ENCODE measurements at places on chromosomes 7 and 10.

GRCh38 chr10:124063750-124064603 lies 29.4 kb downstream of the CHST15 start:
- no peak for DNase-seq

- DNase-seq: no peak
Measured at GRCh38 chr7:71618278-71618677, 486.3 kb downstream of the GALNT17 start.

GRCh38 chr7:88363249-88363648 lies 56.6 kb upstream of the STEAP4 start:
- DNase-seq: no peak

GRCh38 chr7:68629-69028 lies 123.7 kb upstream of the FAM20C start:
- DNase-seq: no peak

GRCh38 chr7:1562116-1562515 lies 6.1 kb upstream of the TMEM184A start:
- DNase-seq: peak; percentile 55

DNA sequence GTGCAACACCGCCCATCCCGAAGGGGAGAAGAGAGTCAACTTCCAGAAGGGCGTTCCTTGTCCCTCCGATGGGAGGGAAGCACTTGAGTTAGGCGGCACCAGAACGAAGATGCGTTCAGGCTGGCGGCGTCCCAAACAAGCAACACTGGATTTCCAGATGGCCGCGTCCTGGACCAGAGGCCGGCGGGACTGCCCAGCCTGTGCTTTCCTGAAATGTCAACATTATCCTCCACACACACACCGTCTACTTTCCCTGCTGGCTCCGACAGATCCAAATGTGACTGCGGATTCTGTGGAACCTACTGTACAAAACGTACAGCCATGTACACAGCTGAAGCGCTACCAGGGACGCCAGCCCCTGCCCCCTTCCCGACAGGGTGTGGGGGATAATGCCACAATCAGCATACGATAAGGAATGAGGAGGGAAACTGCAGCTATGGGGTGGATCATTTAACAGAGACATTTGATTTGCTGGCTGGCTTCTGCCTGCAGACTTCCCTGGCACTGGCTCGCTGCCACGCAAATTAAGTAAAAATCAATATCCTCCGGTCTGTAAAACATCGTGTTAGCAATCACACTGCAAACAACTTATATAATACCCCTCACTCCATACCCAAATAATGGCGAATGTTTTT lies 82.1 kb downstream of the ZRANB1 start:
- DNase-seq: peak; percentile 67

DNA sequence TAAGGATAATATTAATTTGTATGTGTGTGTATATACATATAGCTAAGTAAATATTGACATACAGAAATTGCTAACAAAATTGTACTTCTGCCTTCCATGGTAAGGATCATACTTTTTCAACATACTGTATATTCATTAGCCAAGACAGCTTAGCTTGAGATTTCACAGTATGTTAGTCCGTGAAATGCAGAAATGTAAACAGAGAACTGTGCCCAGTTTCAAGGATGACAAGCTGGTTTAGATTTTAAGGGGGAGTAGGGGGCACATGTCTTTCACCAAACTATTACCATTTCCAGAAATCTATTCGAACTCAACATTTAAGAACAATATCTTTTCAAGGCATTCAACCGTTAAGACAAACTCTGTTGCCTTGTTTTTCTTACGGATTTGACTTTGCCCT lies 182.2 kb downstream of the SORCS1 start:
- peak; percentile 64 for DNase-seq

DNA sequence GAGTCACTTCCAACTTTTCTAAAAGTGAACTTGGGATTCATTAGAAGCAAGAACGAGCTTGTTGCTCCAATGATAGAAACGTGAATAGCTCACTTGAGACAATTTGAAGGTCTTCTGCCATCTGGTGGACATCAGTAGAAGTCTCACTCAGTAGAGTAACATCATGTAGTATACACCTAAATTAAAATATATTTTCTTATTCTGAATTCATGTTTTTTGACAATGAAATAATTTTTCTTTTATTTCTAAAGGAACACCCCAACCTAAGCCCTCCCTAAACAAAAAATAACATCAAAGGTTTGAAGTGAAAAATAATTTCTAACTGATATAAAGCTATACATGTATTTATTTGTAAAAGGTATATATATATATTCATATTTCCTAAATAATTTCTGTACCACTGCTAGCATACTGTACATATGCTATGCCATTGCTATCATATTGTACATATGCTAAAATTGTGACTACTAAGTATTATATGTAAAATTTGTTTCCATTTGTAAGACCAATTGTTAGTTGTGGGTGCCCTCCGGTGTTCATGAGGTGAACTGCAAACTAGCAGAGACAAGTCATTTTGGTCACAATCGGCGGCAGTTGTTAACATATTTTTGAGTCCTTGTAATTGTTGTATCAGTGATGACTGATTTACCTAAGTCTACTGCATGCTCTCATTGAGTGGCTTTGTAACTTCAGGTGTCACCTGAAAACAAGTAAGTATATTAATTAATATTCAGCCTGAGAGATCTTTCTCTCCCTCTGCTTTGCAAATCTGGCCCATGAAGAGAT lies 121.9 kb downstream of the PTPRZ1 start:
- peak; percentile 88 for DNase-seq

DNA sequence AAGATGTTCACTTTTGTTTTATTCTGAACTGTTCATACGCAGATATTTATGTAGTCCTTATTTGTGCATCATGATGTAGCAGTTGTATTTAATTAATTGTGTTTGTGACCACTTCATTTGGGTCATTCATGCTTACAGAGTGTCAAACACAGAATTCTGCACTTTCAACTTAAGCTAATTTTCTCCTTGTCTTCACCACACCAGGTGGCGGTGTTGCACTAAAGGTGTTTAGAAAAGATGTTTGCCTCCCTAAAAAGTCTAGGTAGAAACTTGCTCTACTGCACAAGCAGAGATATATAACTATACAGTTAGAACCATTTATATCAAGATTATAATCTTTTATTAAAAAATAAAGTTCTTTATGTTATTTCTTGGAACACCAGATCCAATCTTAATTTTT lies 1.3 kb upstream of the TAS2R38 start:
- DNase-seq: peak; percentile 4

- no peak for DNase-seq
Measured at GRCh38 chr7:73681031-73681430, 2.2 kb downstream of the DNAJC30 start.

DNA sequence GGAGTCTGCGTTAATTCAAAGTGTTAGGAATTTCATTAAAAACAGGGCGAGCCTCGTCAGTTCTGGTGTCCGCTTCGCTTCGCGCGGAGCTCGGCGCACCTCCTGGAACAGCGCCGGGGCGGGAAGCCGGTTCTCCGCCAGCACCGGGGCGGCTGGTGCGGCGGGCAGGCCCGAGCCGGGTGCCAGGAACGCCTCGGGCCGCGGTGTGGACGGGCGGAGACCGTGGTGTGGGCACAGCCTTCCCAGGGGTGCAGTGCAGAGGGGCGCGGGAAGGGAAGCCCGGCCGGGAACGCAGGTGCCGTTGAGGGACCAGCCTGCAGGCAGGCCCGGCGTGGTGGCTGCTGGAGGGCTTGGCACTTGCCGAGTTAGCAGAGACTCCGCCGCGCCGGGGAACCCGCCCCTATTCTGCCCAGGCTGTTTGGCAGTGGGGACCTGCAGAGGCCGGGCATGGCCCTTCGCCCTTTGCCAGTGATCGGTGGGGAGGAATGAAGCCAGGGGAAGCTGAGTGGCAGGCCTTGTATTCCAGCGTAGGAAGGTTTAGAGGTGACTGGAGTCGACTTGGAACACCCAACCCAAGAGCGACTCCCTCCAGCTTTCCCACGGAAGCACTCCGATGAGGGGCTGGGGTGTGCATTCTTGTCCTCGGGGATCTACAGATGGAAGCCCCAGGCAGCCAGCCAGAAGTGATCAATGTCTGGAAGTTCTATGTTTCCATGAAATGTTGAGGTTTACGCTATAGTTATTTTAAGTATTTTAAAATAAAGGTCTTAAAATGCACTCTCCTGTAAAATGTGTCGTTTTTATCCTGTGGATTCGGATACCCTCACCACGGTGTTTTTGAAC lies 945 bp upstream of the RHEB start:
- peak; percentile 73 for DNase-seq

DNA sequence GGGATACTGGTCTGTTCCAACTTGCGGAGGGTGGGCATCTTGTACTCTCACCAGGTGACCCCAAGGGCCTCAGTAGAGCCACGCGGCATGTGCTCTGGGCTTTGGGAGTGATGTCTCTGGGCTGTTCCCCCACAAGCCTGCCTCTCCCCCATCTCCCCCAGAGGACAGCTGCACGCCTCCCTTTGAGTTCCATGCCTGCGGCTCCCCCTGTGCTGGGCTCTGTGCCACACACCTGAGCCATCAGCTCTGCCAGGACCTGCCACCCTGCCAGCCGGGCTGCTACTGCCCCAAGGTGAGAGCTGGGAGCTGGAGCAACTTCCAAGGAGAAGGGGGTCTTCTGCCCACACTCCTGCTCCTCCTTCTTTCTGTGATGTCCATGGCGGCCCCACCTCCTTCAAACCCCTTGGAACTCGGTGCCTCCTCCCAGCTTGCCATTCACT lies 15.0 kb upstream of the ZNF862 start:
- no peak for DNase-seq

DNA sequence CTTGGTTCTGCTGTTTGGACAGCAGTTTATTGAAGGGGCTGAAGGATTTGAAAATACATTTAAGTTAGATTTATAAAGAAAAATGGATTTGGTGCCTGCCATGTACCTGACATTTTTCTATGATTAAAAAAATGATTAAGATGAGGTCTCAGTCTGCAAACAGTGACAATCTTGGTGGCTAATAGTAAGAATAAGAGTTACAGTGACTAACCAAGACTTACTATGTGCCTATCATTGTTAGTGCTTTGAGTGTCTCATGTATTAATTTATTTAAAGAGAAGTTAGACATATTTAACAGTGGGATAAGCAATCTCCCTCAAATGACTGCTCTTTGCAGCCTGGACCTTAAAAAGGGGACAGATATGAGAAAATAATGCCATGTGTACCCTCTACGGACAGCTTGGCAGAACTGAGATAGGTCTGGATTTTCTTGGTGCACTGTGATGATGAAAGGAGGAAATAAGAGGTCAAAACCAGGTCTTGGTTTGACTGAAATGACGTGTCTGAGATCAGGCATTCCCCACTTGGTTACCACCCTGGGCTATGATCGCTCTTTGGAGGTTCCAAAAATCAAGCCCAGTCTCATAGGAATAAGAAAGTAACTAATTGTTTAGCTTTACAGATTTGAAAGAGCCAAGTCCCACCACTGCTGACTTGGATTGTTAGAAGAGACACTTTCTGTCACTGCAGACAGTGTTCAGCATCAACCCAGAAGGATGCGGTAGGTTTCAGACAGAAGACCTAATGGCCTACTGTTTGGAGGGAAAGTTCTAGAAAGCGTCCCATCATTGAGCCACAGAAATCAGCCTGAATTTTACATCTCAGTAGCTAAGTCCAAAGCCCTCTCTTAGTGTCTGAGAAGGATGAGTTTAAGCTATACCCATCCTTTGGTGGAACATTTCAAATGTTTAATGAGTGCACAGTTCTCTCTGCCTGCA lies 2.1 kb downstream of the CASP7 start:
- DNase-seq: no peak

DNA sequence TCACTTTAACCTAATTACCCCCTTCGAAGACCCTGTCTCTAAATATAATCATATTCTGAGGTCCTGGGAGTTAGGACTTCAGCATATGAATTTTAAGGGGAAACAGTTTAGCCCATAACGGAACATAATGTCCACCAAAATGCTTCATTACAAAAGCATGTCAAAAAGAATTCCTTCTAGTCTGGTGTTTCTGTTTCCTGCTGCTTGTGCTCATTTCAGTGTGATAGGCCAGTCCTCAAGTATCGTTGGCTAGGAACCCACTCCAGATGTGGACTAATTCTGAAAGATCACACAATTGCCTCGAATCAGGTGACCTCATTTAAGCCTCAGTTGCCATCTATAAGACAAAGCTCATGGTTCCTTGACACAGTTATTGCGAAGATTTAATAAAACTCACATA lies 29.6 kb downstream of the INPP5F start:
- DNase-seq: no peak

DNA sequence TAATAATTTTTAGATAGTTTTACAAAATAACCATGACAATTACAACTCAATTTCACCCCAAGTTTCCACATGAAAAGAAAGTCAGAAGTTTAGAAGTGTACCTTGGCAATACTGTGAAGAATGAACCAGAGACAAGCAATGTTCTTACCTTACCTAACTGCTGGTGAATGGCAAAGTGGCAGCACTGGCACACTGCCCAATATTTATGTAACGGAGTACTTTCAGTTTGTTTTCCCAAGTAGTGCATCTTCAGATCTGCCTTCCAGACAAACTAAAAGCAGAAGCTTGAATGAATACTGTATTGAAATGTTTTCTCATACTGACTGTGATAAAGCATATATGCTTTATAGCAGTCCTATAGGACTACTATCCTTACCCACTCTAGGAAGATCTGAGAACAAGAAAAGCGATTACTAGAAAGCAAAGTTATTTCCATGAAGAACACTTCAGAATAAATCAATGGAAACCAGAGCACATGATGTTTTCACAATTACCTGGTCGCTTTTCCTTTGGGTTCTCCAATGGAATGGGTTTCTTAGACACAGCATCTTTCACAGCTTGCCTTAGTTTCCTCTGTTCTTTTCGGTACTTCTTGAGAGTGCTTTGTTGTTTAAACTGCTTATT lies 1.5 kb downstream of the NOC3L start:
- DNase-seq: no peak

DNA sequence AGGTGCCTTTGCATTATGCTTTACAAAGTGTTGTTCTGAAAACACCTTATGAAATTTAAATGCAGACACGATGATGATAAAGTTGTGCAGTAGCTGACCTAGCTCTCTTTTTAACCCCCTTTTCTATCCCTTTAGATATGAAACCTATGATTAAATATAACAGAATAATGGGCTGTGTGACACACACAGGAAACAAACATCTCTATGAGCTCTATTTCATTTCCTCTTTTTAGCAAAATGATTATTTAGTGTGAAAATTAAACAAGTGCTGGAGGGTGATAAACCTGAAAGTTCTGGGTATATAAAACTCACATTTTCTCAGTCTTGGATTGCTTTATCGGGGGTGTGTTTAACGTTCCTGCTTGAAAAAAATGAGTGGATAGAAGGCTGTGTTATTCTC lies 1310.5 kb upstream of the CELF2 start:
- no peak for DNase-seq

DNA sequence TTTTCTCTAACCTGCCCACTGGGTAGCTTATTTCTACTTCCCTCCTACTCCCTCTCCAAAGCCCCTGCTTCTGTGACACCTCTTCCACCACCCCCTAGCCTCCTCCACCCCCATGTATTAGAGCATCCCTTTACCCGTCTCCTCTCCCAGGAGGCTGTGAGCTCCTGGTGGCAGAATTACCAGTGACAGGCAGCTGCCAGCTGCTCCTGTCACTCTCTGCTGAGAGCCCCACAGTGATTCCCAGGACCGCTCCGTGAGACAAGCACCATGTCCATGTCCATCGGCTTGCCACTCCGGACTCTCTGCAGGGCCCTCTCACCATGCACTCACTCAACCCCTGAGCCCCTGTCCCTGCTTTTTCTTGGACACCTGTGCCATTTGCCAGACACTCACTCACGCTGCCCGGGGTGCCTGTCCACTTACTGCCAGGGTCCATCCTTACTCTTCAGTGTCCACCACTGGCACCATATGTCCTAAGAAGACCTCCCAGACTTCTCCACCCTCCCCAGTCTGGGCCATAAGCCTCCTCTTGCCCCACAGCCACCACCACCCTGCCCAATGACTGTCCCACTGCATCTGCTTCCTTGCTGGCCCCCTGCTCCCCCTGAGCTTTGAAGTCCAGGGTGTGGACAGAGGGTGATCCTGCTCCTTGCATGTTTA lies 9.8 kb downstream of the WDFY4 start:
- peak; percentile 39 for DNase-seq

- no peak for DNase-seq
Measured at GRCh38 chr7:14834883-14835282, 67.7 kb downstream of the DGKB start.
